ENCODE measurements at places on chromosomes 1 and 21.

GRCh38 chr21:31476263-31477022, 132.4 kb upstream of the TIAM1 start:
- no peak for DNase-seq

DNA sequence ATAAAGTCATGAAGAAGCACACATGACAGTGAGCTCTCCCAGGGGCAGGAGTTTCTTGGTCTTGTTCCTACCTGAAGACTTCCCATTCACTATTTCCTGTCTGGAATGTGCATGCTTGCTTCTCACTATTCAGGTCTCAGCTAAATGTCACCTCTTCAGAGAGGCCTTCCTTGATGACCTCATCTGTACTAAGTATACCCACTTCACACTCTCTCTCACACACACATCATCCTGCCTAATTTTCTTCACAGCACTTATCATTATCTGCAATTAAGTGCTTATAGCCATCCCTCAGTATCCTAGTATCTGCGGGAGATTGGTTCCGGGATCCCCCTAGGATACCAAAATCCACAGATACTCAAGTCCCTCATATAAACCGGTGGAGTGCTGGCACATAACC, 146.4 kb upstream of the IVNS1ABP start:
- no peak for DNase-seq

GRCh38 chr1:169527451-169528214, 41.9 kb upstream of the SLC19A2 start:
- no peak for DNase-seq

DNA sequence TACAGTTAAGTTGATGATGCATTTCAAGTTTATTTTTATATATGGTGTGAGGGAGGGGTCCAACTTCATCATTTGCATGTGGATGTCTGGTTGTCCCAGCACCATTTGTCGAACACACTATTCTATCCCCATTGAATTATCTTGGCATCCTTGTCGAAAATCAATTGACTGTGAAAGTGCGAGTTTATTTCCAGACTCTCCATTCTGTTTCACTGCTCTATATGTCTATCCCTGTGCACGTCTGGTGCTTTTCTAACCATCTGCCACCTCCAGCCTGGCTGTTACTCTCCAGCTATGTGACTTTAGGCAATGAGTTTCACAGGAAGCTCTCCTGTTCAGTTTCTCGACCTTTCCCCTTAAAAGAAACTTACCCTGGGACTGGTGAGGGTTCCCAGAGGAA, 137.1 kb upstream of the KLHDC7A start:
- DNase-seq = no peak

GRCh38 chr1:53465023-53465957, 6.1 kb downstream of the DMRTB1 start:
- DNase-seq = no peak

- DNase-seq = no peak
These were observed 46.6 kb downstream of the WLS start for GRCh38 chr1:68185743-68186142.

DNA sequence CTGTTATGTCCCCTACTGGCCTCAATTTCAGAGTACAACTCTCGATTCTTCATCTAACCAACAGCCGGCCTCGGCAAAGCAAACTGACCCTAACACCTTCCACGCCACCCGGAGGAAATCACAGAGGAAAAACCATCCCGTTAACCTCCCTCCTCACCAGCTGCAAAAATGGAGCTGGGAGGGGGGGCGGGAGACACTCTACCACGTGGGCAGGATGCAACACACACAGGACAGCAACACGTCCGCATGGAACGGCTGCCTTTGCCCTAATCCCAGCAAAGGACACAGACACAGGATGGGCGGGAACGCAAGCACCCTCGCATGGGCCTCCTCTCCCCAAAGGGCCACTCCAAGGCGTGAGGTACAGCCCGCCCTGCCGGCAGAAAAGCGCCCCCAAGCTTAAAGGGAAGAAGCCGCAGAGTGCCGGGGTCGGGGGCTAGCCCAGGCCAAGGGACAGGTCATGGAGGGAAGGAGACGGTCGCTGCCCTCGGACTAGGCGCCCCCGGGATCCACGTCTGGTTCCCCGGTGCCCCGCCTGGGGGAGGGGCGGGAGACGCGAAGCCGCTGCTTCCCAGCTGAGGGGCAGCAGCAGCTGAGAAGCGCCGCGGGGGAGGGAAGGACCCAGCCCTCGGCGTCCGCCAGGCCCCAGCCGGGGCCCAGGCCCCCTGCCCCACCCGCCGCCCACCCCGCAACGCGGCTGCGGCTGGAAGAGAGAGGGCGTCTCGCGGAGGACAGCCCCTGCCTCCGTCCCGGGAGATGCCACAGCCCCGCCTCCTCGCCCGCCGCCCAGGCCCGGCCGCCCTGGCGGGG, 590 bp downstream of the FOXJ3 start:
- DNase-seq = peak; percentile 7

- DNase-seq = no peak
These were observed 24.2 kb downstream of the KCNN3 start for GRCh38 chr1:154845879-154846278.

DNA sequence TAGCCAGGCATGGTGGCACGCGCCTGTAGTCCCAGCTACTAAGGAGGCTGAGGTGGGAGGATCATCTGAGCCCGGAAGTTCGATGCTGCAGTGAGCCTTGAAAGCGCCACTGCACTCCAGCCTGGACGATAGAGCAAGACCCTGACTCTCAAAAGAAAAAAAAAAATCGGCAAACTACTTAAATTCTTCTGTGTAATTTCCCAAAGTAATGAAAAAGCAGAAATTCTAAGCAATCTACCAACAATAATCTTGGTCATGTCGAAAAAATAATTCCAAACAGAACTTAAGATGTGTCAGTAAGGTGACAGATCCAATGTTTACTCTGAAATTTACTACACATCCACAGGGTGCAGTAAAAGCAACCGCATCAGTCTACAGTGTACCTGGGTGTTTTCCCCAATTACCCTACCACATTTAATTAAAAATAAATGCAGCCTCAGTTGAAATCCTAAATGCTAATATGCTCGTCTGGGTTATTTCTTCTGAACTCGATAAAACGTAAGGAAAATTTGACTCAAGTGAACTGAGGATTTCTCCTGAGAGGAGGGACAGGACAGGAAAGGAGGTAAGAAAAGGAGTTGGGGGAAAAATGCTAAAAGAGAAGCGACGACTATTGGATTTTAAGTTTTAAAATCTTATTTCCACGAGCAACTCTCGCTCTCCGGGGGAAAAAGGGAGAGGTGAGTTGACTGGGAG, 801 bp downstream of the EPRS1 start:
- no peak for DNase-seq

- no peak for DNase-seq
These were observed 14.3 kb upstream of the DR1 start for GRCh38 chr1:93331412-93331811.

GRCh38 chr21:16069178-16070112, 339.7 kb downstream of the USP25 start:
- no peak for DNase-seq

- DNase-seq = no peak
These were observed 95.2 kb downstream of the NTPCR start for GRCh38 chr1:233045588-233045987.

DNA sequence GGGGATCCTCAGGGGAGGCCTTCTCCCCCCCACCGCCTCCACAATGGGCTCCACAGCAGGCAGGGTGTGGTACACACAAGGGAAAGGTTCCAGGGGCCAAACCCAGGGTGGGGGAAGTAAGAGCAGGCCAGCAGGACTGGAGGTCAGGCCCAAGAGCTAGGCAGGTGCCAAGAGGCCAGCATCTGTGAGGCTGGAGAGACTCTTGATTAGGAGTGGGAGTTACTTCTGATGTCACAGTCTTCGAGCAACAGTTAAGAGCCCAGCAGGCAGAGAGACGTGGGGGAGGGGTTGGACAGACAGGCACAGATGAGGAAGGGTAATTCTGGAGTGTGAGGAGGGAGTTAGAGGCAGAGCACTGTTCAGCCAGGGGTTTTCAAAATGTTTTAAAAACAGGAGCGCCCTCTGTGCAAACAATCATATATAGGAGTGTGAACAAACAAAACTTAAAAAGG, 55.8 kb downstream of the SLC9A1 start:
- DNase-seq = no peak

DNA sequence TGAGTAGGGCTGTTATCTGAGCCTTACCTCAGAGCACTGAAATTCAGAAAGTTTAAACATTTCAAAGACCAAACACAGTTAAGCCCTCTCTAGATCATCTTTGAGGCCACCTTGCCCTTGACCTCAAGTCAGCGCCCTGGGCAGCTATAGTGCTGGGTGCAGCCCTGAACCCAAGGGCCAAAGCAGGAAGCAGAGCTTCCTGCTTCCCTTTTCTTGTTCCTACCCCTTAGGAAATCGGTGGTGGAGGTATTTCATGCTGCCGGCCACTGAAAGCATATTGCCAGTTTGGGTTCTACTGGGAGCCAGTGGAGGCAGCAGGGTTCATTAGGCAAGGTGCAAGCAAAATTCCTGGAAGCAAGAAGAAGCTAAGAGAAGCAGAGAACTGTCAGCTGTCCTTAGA, 26.1 kb downstream of the CD244 start:
- DNase-seq = no peak

DNA sequence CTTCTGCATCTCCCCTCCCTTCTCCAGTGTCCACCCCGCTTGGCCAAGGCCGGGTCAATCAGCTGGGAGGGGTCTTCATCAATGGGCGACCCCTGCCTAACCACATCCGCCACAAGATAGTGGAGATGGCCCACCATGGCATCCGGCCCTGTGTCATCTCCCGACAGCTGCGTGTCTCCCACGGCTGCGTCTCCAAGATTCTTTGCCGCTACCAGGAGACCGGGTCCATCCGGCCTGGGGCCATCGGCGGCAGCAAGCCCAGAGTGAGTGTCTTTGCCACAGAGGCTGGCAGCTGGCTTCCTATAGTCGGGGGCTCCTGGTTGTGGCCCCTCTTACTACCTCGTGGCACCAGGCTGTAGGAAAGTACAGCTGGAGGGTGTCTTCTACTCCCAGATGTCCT, 3.6 kb downstream of the PAX7 start:
- DNase-seq = no peak

GRCh38 chr1:4797429-4797828, 143.0 kb downstream of the AJAP1 start:
- no peak for DNase-seq

- peak; percentile 49 for DNase-seq
These were observed 6.6 kb upstream of the RNU1-2 start for GRCh38 chr1:16888860-16889816.

GRCh38 chr1:193104502-193104906, 710 bp downstream of the GLRX2 start:
- DNase-seq = peak; percentile 41

GRCh38 chr21:46180079-46180722, 4.1 kb downstream of the SPATC1L start:
- no peak for DNase-seq

DNA sequence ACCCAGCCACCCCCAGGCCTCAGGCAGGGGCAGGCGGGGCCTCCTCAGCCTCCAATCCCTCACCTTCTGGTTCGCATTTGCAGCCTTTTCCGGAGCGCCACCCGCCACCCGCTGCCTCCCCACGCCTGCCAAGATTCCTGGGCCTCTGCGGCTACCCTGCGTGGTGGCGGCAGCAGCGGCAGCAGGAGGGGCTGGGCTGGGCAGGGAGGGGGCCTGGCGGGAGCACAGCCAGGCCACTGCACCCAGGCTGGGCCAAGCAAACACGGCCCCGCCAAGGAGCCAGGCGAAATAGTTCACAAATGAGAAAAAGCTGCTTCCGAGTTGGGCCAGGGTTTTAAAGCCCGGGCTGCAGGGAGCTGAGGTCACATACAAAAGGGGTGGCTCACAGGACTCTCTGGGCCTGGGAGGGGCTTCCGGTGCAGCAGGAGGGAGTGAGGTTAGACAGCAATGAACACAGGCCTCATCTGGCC, 9.8 kb downstream of the COL8A2 start:
- DNase-seq = no peak

DNA sequence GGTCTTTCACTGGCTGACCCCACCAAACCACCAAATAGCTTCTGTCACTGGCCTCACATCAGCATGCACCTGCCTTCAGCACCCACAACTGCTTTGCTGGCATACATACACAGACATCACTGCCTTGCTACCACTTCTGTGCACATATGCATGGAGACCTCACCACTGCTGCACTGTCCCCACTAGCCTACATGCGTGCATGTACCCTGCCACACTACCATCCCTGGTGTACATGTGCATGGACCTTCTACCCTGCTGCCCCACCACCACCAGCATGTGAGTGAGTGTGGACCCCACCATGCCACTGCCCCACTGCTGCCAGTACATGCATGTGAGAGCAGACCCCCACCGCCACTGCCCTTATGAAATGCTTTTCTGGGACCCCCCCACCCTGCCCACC, 6.1 kb downstream of the CD1C start:
- no peak for DNase-seq

- no peak for DNase-seq
These were observed 14.7 kb upstream of the MFSD2A start for GRCh38 chr1:39940253-39940652.

Data from SW 1271 (cell line).